ENCODE measurements at places on chromosomes 11 and 22.

DNA sequence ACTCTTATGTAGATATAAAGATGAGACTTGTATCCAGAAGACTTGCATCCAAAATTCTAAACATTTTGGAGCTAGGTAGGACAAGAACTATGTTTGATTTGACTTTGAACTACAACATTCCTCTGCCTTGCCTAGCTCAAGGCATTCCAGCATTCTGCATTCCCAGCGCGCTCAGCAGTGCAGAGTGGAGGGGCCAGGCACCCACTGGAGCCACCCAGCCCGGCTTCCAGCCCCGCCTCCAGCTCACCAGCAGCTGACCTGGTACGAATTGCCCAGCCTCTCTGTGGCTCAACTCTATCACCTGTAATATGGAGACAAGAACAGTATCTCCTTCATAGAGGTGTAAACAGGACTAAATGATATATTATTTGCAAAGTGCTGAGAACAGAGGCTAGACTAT is 28.8 kb downstream of the PRDM10 start:
- no peak for ATAC-seq

DNA sequence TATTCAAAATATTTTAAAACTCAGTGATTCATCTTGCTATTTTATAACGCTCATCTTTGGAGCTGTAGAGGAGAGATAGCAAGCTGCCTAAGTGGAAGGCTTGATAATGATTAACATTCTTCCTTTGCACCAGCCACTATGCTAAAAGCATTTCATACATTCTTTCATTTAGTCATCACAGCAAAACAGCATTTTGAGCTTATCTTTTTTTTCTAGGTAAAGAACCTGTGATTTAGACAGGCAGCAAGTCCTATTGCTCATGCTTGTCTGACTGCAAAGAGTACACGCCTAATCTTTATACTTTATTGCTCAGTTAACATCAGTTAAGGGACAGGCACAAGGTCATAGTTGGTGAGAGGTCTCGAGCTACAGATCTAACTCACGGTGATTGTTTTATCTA is 713.1 kb upstream of the ARHGAP42 start:
- no peak for ATAC-seq

DNA sequence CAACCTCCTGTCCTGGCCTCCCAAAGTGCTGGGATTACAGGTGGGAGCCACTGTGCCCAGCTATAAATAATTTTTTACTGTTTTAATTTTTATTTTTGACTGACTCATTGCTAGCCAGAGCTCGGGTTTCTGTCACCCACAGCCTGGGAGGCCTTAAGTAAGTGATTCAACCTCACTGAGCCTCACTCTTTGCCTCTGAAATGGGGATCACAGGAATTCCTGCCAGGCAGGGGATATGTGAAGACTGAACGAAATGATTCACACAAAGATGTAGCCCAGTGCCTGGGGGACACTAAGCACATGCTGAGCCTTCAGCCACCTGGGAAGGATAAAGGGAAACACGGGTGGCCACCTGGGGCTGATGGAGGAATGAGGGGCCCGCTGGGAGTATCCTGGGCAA is 3.8 kb upstream of the LRRC74B start:
- ATAC-seq, result no peak

DNA sequence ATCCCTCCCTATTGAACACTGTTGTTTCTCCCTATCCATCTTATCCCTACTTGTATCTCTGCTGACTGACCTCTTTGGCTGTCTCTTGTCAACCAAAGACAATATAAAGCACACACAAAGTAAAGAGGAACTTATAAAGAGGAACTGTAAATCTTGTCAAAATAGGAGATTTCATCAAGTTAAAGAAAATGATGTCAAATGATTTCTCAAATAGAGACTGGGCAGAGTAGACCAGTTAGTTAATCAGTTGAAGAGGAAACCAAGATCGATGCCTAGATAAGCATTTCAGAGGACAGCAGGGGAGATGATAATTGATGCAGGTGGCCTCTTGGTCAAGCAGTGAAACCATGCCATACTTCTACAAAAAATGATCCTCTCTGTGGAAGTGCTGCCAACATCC is 22.7 kb downstream of the KCNQ1OT1 start:
- no peak for ATAC-seq

- no peak for ATAC-seq
These were observed 35.0 kb downstream of the RASSF10 start for GRCh38 chr11:13043912-13044628.

DNA sequence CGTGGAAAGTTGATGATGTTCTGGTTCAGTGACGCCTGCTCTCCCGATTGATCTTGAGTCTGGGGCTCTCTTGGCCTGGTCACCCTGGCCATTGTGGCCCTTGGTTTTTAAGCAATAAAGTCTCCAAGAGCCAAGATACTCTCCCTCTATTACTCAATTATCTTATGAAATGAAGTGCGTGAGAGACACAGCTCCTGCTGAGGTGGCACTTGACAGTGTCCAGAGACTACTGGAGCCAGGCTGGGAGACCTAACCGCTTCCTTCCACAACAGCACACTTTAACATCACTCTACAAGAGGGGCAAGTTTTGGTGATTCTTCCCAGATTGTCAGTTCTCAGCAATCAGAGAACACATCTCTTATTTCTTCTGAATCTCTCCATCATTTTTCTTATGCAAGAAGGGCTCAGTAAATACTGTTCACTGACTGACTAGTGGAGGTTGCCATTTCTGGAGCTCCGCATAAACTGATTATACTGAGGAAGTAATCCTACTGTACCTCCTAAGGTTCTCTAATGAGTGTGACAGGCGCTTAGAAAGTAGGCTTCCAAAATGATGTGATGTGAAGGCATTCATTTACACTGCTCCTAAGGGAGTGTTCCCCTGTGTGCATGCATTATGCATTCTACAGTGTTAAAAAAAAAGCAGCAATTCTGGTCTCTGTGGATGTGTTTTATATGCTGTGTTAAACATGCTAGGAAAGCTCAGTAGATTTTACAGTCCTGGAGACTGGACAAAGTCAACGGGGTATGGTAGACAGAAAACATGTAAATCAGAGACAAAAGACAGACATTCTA is 968.0 kb downstream of the OPCML start:
- no peak for ATAC-seq

GRCh38 chr11:61783717-61784505 is 8.5 kb downstream of the TMEM258 start:
- ATAC-seq, result no peak

GRCh38 chr11:128193615-128194014 is 393.7 kb downstream of the ETS1 start:
- no peak for ATAC-seq

DNA sequence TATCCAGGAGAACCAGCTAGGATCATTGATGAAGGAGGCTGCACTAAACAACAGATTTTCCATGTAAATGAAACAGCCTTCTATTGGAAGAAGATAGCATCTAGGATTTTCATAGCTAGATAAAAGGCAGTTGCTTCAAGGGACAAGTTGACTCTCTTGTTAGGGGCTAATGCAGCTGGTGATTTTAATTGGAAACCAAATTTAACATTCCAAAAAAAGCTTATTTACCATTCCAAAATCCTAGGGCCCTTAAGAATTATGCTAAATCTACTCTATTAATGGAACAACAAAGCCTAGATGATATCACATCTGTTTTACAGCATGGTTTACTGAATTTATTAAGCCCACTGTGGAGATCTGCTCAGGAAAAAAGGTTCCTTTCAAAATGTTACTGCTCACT is 66.5 kb upstream of the GRK2 start:
- ATAC-seq, result no peak

- peak; percentile 96 for ATAC-seq
These were observed 13.5 kb upstream of the INSC start for GRCh38 chr11:15101072-15101709.

- ATAC-seq, result no peak
These were observed 28.4 kb upstream of the RAB38 start for GRCh38 chr11:88203604-88204003.

DNA sequence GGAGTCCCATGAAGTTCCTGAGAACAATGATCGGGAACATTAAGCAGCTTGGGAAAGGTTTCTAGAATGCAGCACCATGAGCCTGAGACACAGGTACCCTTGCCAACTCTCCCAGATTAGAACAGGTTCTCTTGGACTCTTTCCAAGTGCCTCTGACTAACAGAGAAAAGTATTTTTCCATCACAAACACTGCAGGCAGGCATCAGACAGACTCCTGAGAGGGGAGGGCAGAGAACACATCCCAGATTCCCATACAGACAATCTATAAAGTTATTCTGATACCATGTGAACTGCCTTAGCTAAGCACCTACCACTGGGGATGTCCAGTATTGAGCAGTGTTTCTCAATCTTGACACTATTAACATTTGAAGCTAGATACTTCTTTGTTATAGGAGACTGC is 27.3 kb downstream of the SERGEF start:
- peak; percentile 77 for ATAC-seq

DNA sequence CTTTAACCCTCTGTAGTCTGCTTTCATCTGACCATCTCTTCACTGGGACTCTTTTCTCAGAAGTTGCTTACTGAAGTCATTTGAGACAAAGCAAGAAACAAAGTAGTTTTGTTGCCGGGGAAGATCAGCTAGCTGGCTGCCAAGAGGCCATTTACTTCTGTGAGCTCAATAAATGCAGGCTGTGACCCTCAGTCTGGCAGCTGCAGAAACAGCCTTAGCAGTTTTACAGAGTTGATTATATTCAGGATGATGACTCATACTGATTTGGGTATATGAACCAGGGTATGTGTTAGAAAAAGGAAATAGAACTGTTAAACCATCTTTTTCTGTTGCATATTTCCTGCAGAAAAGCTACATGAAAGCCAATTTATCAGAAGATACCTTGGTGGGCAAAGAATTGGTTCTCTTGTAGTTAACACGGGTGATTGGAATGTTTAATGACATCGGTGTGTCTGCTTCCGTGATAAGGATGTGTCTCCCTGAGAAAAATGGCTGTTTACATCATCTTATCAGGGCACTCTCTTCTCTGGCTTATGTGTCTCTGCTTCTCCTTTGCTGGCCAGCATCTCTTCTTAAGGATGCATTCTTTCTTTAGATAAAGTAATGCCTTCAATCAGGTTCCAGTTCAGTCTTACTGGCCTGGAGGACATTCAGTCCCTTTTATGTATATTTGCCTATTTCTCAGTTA is 18.5 kb downstream of the FIBIN start:
- peak; percentile 95 for ATAC-seq

- no peak for ATAC-seq
These were observed 160.3 kb downstream of the DBX1 start for GRCh38 chr11:20000022-20000350.

DNA sequence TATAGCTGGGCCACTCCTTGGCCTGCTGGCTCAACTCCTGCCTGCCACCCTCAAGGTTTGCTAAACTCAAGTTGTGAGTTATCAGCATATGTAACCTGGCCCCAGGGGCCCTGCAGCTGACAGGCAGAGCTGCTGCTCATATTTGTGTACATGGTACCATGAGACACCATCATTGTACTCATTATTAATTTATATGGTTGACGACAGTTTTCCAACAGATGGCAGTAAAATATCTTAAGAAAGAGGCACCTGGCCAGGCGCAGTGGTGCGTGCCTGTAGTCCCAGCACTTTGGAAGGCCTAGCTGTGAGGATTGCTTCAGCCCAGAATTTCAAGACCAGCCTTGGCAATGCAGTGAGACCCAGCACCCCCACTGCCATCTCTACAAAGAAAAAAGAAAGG is 11.4 kb upstream of the DENND5A start:
- ATAC-seq, result peak; percentile 35

- ATAC-seq, result peak; percentile 14
These were observed 380.5 kb downstream of the TENM4 start for GRCh38 chr11:79060081-79060953.

- no peak for ATAC-seq
These were observed 86.3 kb upstream of the RTL6 start for GRCh38 chr22:44584256-44584902.

DNA sequence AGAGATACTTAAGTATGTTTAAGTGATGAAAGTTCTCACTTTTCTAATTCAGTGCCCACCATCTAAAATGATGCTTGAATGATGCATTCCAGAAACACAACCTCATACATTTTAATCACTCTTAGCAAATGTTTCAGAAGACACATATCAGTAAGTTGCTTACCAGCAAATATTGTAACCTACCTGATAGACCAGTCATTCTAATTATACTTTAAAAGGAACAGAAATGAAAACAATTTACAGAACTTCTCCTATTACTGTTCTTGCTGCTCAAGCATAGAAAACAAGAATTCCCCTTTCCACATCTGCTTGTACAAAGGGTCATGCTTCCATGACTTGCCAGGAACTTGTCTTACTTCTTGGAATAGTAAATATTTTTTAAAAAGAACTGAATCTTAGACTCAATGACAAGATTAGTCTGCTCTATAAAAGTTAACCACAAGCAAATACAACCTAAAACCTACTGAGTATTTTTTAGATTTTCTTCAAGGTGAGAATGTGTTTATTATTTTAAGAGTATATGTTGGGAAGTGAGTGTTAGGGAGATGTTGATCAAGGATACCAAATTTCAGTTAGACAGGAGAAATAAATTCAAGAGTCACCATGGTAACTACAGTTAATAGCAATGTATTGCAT is 82.0 kb upstream of the SC5D start:
- ATAC-seq, result no peak

DNA sequence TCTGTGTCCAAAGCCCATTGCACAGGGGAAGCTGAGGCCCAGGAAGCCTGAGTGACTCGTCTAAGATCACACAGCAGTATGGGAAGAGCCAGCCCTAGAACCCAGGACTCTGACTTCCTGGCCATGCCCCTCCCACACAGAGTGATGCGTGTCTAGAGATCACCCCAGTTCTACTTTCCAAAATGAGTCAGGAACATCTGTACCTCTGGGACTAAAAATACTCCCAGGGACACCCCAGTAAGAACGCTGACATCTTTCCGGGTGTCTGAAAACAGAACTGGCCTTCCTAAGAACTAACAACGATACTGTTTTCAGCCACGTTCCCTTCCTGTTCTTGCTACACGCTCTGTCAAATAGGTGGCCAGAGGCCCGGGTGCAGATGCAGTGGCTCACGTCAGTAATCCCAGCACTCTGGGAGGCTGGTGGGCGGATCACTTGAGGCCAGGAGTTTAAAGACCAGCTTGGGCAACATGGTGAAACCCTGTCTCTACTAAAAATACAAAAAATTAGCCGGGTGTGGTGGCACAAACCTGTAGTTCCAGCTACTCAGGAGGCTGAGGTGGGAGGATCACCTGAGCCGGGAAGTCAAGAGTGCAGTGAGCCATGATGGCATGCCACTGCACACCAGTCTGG is 21.7 kb upstream of the PDGFB start:
- ATAC-seq, result no peak

GRCh38 chr11:86692317-86692716 is 19.9 kb upstream of the ME3 start:
- ATAC-seq, result peak; percentile 52

DNA sequence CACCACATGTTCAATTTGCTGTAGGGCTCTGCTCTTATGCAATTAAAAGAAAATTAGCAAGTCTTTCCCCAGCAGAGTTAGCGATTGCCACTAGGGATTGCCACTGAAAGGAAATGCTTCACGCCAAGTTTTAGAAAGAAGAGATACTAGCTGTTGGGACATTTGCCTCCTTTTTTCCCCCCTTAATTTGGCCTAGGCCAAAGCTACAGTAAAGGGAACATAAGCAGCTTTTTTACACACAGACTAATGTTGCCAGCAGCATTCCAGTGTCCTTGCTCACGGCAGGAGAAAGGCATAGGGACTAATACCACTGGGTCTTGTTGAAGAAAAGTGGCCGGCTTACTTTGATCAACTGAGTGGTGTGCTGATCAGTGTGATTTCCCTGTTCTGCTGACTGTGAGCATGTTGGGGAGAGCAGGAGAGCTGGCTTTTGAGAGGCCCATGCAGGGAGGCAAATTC is 71.2 kb downstream of the PHF21A start:
- ATAC-seq, result peak; percentile 98

- peak; percentile 61 for ATAC-seq
These were observed 138.5 kb upstream of the NCAM1 start for GRCh38 chr11:112822478-112823274.

GRCh38 chr11:35235936-35236666 is 97.1 kb downstream of the CD44 start:
- no peak for ATAC-seq

GRCh38 chr11:64415996-64416728 is 57.2 kb downstream of the RPS6KA4 start:
- ATAC-seq, result no peak
